Epithelial cell of umbilical artery (primary cell): ENCODE measurements at places on chromosomes 13 and 19. TPM values are rescaled to one million over a fixed set of nuclear protein-coding genes. Genes with fewer than 3 reads are reported as not detected.

The PCDH9 gene
- total RNA-seq: 2.9 and 6.2 TPM in 2 replicates

The NXNL1 gene
- total RNA-seq: not detected in 2 replicates

The LHB gene
- not detected in 2 replicates for total RNA-seq

The RELB gene
- total RNA-seq: 8.4 and 8.8 TPM in 2 replicates

The SGCG gene
- total RNA-seq: under 0.01 TPM in 1 of 2 replicates, not detected in the other

The PTPRS gene
- 9.1 and 20.5 TPM in 2 replicates for total RNA-seq

The SERTAD1 gene
- total RNA-seq: 22.8 and 31.5 TPM in 2 replicates

The SMARCA4 gene
- 49.2 and 60.1 TPM in 2 replicates for total RNA-seq
